ENCODE measurements at places on chromosomes 16 and 17. TPM values are rescaled to one million over a fixed set of nuclear protein-coding genes. Genes with fewer than 3 reads are reported as not detected.

GRCh38 chr17:40718930-40719329 lies 15.4 kb upstream of the KRT24 start:
- DNase-seq = no peak

DNA sequence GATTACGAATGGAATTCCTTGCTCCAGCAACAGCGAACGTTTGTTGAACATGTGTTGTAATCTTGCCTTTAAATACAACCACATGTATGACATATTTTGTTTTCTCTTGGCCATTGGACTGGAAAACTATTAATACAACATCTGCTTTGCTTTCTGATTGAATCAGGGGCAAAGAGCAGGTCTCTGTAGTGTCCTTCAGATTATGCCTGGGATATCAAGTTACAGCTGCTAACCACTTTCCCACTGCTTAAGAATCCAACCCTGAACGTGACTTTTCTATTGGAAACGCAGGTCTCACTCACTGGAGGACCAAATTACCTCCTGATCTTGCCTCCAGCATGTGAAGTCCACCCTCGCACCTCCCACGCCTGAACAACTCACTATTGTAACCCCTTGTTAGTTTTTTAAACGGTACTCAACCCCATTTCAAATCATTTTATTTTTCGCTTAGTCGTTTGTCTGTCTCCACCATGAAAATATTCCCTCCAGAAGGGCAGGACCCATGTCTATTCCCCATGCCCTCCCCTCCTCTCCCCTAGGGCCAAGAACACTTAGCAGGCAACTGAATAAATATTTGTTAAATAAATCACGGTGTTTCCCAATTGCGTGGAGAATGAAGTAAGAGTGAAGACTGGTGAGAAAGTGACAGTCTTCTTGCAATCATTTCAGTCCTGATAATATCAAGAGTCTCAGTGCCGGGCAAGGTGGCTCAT lies 57.4 kb upstream of the MRTFB start:
- no peak for DNase-seq

DNA sequence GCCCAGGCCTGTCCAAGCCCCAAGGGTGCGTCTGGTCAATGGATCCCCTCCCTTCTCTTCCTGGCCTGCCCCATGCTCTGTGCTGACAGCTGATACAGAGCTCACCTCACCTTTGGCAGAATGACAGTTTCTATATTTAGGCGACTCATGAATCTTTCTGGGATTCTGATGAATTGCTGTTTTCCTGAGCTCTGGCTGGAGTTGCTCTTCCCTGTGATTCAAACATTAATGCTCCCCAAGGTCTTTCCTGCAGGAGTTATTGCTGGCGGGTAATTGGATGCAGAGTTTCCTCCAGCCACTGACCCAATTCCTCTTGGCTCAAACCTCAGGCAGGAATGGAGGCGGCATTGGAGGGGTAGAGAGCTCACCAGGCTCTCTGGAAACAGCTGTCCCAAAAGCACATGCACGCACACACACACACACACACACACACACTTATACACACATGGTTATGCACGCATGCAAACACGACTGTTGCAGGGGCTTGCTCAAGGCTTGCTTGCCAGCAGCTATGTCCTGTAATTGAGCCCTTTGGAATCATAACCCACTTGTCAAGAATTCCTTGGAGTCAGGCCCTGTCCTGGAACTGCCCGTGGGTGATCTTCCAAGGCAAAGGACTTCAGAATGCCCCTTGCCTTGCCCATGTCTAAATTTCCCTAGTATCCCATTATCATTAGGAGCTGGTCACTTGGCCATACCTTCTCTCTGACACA lies 128.8 kb downstream of the ASIC2 start:
- DNase-seq = no peak

DNA sequence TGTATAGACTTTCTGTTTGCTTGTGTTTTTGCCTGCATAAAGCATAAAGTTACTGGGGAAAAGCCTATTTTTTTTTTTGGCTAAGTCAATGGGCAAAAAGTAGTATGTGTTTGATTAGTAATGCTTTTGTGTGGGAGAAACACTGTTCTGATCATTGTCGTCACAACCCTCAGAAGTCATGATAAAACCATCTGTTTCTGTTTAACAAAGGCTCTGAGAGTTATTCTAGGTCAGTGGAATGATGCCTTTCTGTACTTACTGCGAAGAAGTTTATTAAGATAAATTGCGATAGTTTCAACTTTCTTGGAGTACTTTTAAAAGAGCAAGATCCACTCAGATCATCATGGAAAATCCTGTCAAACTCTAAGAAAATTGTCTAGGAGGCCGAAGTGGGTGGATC lies 80.9 kb downstream of the PRKCA start:
- no peak for DNase-seq

DNA sequence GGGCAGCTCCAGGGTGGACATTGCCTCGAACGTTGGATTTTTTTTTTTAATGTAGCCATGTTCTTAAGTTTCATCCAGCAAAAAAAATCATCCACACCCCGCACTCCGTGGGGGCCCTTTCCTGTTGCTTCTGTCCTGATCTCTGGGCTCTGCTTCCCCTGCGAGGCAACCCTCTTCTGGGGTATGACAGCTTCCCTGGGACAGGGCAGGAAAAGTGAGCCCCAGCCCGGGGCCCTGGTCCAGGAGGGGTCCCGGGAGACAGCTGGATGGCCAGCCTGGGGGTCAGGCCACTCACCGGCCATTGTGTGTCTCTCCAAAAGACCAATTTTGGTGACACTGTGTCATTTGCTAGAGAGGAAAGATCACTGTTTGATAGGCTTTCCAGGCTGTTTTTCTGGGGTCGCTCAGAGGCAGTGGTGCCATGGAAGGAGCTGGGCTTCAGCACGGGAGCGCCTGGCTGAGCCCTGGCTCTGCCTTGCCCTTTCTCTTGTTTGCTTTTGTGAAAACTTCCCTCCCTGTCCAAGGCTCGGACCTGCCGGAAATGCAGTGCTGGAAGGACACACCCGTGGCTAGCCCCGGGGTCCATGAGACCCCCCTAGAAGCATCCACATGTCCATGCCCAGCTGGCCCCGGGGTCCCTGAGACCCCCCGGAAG lies 41.0 kb upstream of the CHMP6 start:
- DNase-seq = no peak

GRCh38 chr16:17469741-17470181 lies 999 bp downstream of the XYLT1 start:
- no peak for DNase-seq

DNA sequence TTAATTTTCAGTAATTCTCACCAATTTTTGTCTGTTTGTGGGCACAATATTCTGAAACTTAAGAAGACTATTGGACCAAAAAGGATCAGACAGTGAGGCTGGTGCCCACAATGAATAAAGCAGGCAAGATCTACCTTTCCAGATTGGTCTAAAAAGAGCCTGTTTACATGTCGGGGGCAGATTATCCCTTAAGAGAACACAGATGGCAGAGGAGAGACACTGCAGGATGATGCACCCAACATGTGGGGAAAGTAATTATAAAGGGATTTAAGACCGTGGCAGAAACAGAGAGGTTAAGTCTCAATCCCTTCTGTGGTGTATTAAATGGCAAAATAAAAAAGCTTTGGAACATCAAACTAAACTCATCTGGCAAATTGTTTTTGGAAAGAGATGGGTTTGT lies 331.8 kb upstream of the CDH11 start:
- peak; percentile 21 for DNase-seq

DNA sequence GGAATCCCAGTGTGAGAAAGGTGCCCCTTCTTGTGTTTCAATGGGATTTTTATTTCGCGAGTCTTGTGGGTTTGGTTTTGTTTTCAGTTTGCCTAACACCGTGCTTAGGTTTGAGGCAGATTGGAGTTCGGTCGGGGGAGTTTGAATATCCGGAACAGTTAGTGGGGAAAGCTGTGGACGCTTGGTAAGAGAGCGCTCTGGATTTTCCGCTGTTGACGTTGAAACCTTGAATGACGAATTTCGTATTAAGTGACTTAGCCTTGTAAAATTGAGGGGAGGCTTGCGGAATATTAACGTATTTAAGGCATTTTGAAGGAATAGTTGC lies 567 bp downstream of the UBB start:
- DNase-seq = no peak

DNA sequence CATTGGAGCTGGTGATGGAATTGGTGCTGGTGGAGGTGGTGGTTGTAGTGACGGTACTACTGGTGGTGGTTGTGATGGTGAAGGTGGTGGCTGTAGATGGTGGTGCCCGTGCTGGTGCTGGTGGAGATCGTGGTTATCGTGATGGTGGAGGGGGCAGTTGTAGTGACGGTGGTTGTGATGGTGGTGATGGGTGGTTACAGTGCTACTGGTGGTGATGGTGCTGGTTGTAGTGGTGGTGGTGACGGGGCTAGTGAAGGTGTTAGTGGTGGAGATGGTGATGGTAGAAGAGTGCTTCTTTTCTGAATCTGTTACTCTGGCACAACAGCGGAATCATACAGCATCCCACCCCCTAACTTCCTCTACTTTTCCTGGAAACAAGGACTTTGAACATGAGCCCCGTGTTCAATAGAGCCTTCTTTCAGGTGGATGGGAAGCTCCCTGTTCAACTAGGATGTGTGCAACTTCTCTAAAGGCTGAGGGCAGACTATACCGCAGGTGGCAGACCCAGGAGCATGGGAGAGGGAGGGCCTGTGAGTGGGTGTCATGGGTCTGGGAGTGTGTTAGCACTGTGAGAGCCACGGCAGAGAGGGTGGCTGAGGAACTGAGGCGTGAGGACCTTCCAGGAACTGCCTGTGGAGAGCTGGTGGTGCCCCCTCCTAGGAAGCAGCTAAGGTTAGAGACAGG lies 8.2 kb downstream of the TBX21 start:
- no peak for DNase-seq

- DNase-seq = no peak
These were observed 12.6 kb downstream of the ZBTB4 start for GRCh38 chr17:7466639-7467341.

DNA sequence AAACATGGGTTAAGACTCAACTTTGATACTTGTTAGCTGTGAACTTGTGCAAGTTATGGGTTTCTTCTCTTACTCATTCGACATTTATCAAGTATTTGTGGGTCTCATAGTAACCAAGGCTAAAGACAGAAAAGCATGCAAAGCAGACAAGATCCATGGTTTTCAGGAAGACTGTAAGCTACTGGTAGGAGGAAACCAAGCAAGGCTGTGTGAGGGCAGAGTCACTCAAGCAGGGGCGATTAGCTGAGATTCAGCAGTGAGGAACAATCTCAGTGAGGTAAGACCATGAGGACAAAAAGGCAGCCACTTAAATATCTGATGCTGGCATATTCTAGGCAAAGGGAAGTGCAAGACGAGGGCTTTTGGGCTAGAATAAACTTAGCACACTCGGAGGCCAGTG lies 29.5 kb downstream of the MBTD1 start:
- no peak for DNase-seq

DNA sequence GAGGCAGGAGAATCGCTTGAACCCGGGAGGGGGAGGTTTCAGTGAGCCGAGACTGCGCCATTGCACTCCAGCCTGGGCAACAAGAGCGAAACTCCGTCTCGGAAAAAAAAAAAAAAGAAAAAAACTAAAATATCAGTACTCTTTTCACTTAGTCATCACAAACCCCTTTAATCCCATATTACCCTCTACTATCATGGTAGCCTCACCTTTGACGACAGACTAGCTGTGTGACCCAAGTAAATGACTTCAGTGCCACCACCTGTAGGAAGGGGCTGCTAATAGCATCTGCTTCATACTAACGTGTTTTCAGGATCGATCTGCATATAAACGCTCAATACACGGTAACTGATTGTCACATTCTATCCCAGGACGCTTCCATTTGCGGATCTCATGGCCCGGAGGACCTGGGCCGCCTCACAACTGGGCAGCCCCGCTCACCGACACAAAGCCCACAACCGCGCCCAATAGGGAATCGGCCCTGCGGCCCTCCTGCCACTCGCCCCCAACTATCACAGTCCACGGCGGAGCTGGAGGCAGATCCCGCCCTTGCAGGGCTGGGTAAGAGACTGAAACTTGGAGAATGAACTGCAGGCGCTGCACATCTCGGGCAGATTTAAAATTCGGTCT lies 1.1 kb upstream of the ZNF263 start:
- no peak for DNase-seq

- no peak for DNase-seq
These were observed 83.5 kb downstream of the MARCHF10 start for GRCh38 chr17:62724398-62725146.

GRCh38 chr17:37182786-37183465 lies 192.9 kb upstream of the C17orf78 start:
- no peak for DNase-seq

- no peak for DNase-seq
These were observed 246.5 kb upstream of the CIBAR2 start for GRCh38 chr16:85358704-85359146.

GRCh38 chr16:70696952-70697593 lies 11.2 kb upstream of the MTSS2 start:
- no peak for DNase-seq

DNA sequence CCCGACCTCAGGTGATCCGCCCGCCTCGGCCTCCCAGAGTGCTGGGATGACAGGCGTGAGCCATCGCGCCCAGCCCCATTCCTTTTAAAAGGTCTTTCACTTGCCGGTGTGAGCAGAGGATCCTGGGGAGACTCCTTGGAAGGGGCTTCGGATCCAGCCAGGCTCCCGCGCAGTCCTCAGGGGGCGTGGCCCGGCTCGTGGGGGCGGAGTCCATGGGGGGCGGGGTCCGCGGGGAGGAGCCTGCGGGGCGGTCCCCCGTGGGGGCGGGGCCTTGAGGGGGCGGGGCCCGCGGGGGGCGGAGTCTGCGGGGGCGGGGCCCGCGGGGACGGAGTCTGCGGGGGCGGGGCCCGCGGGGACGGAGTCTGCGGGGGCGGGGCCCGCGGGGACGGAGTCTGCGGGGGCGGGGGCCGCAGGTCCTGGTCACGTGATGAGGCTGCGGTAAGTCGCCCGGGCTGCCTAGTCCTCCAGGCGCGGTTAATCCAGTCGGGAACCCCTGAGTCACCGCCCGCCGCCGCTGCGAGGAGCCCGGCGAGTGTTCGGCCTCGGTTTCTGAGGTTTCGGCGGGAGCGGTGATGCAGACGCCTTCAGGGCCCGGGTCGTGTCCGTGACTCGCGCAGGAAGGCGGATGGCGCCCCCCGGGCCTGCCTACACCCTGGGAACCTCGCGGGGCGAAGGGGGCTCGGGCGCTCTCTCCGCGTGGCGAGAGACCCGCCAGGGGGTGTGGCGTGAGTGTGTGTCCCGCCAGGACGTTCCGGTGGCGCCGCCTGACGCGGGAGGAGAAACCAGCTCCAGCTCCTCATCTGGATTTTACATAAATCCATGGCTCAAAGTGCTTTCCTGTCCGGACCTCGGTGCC lies 23.6 kb upstream of the ABR start:
- no peak for DNase-seq

Gene SPN
- total RNA-seq = 4.2 TPM

Gene CDR2L
- 14.6 TPM for total RNA-seq

Gene CHD9NB
- 0.34 TPM for total RNA-seq

Gene ANKRD40CL
- total RNA-seq = not detected

Gene GAS7
- 84.3 TPM for total RNA-seq

Gene SLC16A6
- total RNA-seq = not detected

Gene TMED6
- total RNA-seq = not detected

Gene CDH15
- total RNA-seq = under 0.01 TPM

Gene VMO1
- total RNA-seq = 0.86 TPM

Gene METTL26
- 129 TPM for total RNA-seq

Gene STH
- not detected for total RNA-seq

Gene TBC1D3H
- not detected for total RNA-seq
